ENCODE measurements at places on chromosomes 11 and 22.

- DNase-seq: no peak
Measured at GRCh38 chr22:45903355-45904135, 73.4 kb downstream of the WNT7B start.

DNA sequence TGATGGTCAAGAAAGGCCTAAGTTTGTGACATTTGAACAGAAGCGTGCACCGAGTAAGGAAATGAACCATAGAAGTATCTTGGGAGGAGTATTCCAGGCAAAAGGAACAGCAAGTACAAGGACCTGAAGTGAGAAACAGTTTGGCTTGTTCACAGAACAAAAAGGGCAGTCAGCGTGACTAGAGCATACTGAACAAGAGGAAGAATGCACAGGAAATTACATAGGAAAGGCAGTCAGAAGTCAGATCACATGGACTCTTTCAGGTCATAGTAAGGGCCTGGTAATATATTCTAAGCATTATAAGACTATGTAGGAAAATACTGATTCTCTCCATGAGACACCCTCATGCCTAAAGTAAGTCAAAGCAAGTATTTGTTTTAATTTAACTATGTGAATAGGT lies 52.3 kb upstream of the GAB2 start:
- DNase-seq: no peak

DNA sequence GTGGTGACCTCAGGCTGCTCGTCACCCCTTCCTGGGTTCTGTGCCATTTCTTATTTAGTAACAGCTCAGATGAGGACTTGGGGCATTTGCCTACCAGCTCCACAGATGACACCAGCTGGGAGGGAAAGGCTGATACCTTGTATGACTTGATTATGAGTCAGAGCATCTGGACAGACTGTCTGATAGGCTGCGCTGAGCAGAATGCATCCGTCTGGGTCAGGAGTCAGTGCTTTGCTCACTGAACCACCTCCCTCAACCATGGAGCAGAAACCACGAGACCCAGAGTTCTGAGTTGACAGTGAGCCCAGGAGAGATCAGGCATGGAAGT lies 6.8 kb downstream of the ST14 start:
- DNase-seq: no peak

DNA sequence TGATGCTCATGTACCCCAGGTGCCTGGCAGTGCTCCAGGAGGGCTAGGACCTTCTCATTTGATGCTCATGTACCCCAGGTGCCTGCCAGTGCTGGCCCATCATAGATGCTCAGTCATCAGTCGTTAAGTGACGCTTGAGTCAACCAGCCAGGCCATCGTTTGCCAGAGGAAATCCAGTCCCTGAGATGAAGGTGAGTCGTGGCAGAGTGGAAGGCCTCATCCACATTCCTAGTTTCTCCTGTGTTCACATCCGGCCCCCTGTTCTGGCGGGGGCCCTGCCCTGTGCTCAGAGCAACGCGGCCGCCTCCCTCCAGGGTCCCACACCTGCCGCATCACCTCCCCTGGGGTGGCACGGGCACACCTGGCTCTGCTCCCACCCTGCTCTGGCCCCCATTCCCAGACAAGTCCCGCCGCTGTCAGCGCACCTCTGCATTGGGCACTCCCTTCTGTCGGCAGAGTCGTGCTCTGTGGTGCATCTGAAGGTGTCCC lies 279.9 kb downstream of the BRD1 start:
- DNase-seq: no peak

- no peak for DNase-seq
Measured at GRCh38 chr22:50143096-50143495, 27.4 kb upstream of the PANX2 start.

DNA sequence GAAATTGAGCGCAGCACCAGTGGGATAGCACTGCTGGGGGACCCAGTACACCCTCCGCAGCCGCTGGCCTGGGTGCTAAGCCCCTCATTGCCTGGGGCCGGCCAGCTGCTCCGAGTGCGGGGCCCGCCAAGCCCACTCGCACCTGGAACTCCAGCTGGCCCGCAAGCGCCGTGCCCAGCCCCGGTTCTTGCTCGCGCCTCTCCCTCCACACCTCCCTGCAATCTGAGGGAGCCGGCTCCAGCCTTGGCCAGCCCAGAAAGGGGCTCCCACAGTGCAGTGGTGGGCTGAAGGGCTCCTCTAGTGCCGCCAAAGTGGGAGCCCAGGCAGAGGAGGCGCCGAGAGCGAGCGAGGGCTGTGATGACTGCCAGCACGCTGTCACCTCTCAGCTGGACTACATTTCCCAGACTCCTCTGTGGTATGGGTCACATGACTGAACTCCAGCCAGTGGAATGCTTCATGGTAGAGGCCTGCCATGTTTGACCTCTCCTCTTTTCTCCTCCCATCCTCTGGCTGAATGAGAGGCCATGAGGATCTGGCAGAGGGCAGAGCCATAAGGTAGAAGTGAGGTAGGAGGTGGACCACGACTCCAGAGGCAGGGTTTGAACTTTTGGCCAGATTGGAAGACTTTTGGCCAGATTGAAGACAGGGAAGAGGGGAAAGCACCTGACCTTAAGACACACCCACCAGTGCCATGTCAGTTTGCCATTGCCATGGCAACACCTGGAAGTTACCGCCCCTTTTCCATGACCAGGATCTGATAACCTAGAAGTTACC lies 6.2 kb downstream of the MRGPRD start:
- DNase-seq: no peak

GRCh38 chr11:132058211-132058772 lies 687.9 kb downstream of the NTM start:
- peak; percentile 21 for DNase-seq

DNA sequence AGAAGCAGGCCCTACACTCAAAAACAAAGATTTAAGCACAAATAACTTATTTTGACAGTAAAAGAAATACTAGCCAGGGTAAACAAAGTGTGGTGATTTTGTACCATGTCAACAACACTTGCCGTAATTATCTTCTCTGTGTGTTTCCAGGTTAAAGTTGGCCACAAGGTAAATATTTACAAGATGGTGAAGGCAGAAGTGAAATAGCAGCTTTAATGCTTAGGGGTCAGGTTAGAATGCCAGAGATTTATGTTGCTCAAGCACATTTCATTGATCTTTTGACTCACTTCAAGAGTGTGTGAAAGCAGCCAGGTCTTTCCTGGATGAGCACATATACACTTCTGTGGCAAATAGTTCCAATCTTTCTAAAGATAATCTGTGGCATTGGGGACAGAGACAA lies 270.2 kb upstream of the LUZP2 start:
- DNase-seq: no peak

- DNase-seq: no peak
Measured at GRCh38 chr11:98955551-98955950, 65.2 kb upstream of the CNTN5 start.

DNA sequence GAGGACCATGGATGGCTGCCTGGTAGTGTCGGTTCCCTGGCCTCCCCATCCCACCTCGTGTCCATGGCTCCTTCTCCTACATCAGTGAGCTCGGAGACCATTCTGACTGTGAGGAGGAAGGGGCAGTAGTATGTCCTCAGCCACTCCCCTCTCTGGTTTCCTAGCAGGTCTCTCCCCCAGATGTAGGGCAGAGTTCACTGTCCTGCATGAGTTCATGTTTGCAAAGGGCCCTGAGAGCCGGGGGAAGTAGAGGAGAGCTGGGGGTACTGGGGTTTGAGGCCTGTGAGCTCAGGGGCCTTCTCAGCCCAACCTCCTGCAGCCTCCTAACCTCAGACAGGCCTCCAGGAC lies 18.4 kb upstream of the ST3GAL4 start:
- DNase-seq: no peak

- no peak for DNase-seq
Measured at GRCh38 chr22:19117111-19117512, 5.1 kb downstream of the DGCR2 start.

DNA sequence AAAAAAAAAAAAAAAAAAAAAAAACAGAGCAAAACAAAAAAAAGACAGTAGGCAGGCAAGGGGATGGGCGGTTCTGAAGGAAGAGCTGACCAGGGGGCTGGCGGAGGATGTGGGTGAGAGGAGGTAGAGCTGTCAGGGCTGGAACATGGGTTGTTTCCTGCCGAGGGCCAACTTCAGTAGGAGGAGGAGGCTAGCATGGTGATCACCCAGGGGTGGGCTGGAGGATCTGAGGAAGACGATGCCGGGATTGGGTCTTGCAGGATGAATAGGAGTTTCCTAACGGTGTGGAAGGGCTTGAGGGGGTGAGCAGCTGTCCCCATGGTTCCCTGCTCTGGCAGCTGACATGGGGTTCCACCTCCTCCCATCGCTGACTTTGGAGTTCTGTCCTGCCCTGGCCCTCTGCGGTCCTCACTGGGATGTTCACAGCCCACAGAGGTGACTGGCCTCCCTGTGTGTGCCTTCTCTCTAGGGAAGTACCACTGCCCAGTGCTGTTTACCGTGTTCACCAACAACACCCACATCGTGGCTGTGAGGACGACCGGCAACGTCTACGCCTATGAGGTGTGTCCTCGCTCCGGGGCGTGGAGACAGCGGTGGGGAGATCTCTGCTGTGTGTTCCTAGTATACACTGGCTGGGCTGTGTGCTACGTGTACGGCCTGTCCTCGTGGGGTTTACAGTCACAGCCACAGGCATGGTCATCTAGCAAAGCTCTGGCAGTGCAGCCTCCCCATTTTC lies 15.2 kb downstream of the PPIL2 start:
- DNase-seq: no peak

DNA sequence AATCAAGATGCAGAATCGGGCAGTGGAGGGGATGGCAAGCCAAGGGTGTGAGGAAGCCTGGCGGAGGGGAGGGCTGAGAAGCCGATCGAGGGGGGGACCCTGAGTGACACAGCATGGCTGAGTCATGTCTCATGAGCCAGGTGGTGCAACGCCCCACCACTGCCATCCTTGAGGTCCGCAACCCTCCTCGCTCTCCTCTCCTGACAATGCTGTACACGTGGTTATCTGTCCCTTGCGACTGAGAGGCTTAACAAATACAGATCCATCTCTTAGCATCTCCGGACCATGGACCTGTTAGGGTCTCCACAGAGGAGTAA lies 14.2 kb downstream of the SLC22A12 start:
- DNase-seq: no peak

DNA sequence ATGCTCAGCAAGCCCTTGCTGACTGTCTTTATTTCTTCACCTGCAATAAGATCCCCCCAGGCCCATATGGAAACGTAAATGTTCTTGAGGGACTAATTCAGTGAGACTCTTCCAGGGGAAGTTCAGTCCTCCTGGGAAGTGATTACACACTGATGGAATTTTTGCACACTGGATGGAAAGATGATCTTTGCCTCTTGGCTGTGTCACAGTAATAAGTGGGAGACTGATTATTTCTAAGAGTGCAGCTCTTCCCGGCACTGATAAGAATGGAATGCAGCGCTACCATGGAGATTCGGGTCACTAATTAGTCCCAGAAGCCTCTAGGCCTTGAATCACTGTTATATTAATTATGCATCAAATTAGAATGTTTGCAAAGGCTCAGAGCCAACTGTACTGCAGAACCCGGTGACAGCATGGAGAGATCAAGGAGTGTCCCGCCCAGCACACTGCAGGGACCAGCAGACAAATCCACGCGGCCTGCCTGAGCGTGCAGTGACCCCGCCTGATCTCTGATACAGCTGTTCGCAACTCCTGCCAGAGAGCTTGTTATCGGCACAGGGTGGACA lies 178.3 kb downstream of the SNX19 start:
- no peak for DNase-seq

- DNase-seq: no peak
Measured at GRCh38 chr11:73566977-73567755, 30.7 kb downstream of the FAM168A start.

GRCh38 chr11:12079726-12080556 lies 30.4 kb upstream of the MICAL2 start:
- DNase-seq: no peak

DNA sequence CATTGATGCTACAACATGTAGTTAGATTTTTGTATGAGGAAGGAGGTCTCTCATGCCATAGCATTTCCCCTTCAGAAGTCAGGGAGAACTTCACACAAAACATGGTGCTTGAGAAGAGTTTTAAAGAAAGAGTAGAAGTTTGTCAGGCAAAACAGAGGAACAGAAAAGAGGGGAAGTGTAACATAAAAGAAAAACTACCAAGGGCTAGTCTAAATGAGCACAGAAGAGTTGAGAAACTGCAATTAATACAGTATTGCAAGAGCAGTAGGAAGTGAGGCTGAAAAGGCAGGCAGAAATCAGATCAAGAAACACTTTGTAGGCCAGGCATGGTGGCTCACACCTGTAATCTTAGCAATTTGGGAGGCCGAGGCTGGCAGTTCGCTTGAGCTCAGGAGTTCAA lies 61.0 kb downstream of the FAM168A start:
- no peak for DNase-seq

- no peak for DNase-seq
Measured at GRCh38 chr11:108474664-108475463, 7.5 kb upstream of the C11orf65 start.

DNA sequence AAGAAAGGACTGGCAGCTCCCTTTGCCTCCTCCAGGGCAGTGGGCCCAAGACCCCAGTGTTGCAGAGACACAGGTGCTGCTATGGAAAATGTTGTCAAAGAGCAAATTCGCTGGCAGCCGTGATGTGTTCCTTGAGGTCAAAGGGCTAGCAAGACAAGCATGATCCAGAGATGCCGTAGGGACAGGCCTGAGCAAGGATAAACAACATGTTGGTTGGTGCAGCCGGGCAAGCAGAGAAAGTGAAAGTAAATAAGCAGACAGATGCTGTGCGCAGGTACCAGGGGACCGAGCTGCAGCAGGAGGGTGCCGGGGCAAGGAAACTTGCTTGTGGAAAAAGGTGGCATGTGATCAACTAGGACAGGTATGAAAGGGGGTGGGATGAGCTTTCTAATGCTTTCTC lies 125.5 kb upstream of the NECTIN1 start:
- no peak for DNase-seq

DNA sequence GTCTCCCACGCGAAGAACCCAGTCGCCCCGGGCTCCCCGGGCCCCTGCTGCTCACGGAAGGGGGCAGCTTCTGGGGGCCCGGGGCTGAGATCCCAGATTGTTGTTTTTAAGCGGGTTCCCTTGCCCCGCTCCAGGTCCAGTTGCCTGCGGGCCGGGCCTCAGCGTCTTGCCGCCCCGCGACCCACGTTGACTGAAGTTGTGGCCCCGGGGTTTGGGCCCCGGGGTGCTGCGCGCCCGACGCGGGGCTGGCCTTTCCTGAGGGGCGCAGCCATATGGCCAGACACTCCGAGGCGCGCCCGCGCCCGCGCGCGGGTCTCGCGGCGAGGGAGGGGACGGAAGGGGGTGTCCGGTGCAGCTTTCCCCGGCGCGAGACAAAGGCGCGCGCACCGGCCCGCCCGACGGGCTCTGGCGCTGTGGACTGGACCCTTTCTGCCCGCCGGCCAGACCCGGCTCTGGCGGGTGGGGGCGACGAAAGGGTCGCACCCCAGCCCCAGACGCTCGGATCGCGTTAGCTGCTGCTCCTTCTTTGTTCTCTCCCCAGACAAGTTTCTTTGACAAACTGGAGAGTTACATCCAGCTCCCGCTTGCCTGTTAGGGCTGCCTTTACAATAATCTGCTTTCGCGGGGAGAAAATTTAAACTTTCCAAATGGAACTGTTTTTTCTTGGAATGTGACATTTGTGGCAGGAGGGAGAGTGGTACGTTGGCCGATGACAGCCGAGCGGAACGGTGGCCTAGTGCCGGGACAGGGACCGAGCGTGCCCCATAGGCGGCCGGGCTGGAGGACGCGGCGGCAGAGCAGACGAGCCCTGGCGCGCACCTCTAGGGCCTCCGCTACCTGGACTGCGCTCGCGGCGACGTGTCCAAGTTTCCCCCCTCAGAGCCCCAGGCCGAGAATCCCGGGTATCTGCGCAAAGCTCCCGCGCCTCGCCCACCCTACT lies 716 bp downstream of the AMOTL1 start:
- DNase-seq: peak; percentile 57

GRCh38 chr22:36763576-36763975 lies 12.3 kb downstream of the IFT27 start:
- DNase-seq: no peak

Data from KG1 (cell line).